Astrocyte (in vitro differentiated cells and primary cell): ENCODE measurements at places on chromosomes 12 and 14. TPM values are rescaled to one million over a fixed set of nuclear protein-coding genes. Genes with fewer than 3 reads are reported as not detected.

DNA sequence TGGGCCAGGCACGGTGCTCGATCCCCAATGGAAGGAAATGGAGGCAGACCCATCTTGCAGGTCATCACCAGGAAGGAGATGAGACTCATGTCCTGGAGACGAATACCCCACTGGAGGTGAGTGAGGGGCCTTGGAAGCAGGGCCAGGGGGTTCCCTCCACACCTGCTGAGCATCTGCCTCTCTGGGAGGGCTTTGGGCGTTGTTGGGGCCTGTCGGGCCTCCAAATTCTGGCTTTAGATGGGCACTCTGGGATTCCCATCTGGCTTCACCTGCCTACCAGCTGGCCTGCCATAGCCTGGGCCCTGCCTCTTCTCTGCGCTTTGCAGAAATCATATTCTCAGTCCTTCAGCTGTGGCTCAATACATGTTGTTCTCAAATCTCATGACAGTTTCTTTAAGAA is 13.9 kb downstream of the RTL1 start:
- no peak for DNase-seq

SERPINA12 gene
- total RNA-seq: not detected in 2 replicates

PAN2 gene
- total RNA-seq: 10.1 and 15.4 TPM in 2 replicates

DNA sequence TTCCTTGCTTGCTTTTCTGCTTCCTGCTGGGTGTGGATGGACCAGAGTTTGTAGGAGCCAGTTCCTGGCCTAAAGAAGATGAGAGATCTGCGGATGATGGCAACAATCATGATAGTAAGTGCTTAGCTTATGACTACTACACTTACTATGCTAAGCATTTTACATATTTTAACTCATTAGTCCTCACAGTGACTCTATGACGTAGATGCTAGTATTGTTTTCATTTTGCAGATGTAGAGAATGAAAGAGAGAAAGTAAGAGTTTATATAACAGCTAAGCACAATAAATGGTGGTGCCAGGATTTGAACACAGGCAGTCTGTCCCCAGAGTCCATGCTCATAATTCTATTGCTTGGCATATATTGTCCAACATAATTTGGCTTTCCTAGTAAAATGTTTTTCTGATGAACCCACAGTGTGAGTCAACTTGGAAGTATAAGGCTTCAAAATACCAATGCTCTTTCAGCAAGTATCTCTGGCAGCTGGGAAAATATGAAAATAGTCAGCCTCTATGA is 363.2 kb upstream of the DDHD1 start:
- peak; percentile 80 for DNase-seq

DNA sequence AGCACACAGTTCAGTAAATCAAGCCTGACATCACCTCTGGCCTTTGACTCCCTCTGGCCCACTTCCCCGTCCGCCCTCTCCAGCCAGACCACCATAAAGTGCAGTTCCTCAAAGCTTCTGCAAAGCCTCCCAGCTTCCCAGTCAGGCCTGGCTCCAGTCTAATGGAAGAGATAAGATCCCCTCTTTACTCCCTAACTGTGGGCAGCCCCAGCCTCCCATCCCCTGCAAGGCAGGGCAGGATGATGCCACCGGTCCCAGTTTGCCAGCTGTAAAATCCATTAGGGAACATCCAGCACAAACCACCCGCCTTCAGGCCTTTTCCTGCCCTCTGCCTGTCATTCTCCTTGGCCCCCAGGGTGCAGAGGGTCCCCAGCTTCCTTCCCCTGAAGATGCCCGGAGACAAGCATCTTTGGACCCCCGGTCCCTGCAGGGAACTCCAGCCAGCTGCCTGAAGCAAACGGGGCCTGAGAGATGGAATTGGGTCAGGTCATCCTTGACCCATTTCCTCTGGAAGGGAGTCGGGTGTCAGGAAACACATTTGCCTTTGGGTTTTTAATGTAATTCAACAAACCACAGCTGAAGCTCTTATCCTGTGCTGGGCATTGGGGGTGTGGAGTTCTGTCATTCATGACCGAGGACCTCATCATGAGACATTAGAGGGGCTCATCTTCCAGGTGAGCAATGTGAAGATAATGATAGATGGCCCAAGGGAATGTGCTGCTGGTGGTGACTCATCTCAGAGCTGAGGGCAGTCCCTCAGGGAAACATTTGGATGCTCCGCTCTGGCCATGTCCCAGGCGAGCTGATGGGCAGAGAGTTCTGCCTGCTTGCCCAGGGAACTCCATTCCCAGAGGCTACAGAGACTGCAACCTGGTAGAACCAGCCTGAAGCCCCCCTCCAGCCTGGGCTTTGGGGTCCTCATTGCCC is 93.8 kb upstream of the CLMN start:
- DNase-seq: no peak

- peak; percentile 76 for DNase-seq
Measured at GRCh38 chr12:117188961-117189724, 1.1 kb downstream of the FBXO21 start.

GRCh38 chr12:124294780-124295341 is at the start of gene RFLNA:
TSS of gene RFLNA (plus strand) at chr12:124295093. CDS start at chr12:124295430, 337 bp downstream.
- DNase-seq: no peak

DNA sequence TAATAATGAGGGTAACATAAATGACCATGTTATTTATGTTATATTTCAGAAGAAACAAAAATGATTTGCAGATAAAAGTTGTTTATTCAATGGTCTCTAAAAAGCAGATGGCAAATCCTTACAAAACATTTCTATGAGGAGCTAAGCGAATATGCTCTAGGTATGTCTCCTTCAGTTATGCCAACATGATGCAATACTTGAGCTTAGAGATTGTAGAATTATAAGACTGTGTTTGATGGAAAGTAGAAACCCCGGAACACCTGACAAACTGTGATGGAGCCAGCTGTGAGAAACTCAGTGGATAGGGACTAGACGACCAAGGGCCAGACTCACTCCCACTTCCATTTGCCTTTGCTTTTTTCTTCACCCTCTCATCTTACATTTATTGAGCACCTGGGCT is 17.8 kb upstream of the NR1H4 start:
- no peak for DNase-seq

GRCh38 chr14:60775296-60775695 is 40.7 kb downstream of the MNAT1 start:
- peak; percentile 85 for DNase-seq

DNA sequence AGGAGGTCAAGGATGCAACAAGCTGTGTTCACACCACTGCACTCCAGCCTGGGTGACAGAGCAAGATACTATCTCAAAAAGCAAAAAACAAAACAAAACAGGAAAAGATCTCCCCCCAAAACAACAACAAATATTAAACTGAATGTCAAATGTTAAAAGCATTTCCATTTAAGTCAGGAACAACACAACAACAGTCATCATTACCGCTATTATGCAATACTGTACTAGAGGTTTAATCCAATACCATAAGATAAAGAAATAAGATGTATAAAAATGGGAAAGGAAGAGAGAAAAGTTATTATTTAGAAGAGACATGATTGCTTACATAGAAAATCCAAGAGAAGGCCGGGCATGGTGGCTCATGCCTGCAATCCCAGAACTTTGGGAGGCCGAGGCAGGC is 36.6 kb downstream of the FERMT2 start:
- DNase-seq: no peak

DNA sequence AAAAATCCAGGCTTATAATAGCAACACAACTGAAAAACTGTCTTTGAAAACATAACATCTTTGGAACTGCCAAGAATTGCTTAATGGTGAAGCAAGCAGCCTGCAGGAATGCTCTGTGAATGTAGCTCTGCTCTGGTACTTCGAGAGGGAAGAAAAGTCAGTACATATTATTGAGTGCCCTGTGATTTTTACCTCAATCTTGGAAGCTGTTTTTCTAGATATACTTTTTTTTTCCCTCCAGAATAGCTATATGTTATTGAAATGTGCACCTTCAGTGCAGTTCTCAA is 508.1 kb downstream of the PCNX1 start:
- DNase-seq: peak; percentile 69

GRCh38 chr12:80936353-80936641 is 1.4 kb downstream of the LIN7A start:
- no peak for DNase-seq

- peak; percentile 98 for DNase-seq
Measured at GRCh38 chr14:59454139-59454538, 11.0 kb downstream of the GPR135 start.

- peak; percentile 57 for DNase-seq
Measured at GRCh38 chr14:74636424-74637177, 24.6 kb upstream of the LTBP2 start.

GPR65 gene
- 0.50 and 0.54 TPM in 2 replicates for total RNA-seq

VWF gene
- total RNA-seq: 0.23 and 0.82 TPM in 2 replicates

CLEC4D gene
- total RNA-seq: not detected in 2 replicates

- DNase-seq: no peak
Measured at GRCh38 chr14:61417883-61418455, 96.6 kb downstream of the PRKCH start.

- DNase-seq: no peak
Measured at GRCh38 chr12:65155784-65156183, 13.6 kb upstream of the LEMD3 start.

- no peak for DNase-seq
Measured at GRCh38 chr12:31928246-31929026, 30.8 kb upstream of the RESF1 start.
